ENCODE measurements at places on chromosomes 7 and 10.

GRCh38 chr10:132458586-132459300, 61.7 kb downstream of the PWWP2B start:
- peak; percentile 73 for DNase-seq

DNA sequence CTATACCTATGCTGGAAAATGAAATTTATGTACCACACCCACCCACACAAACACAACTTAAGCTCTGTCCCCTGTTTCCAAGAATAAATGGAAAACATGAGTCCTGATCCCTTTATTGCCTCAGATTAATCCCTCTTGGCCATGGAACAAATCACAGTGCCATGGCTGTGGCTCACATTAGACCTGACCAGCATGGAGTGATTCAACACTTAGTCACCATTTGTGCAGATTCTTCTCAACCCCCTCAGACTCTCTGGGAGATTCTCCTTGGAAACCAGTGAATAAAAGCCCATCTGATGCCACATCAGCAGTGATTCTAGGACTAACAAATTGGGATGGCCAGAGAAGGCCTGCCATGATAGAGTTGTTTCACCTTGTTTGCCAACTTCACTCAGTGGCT, 204.4 kb upstream of the TMEM72 start:
- no peak for DNase-seq

DNA sequence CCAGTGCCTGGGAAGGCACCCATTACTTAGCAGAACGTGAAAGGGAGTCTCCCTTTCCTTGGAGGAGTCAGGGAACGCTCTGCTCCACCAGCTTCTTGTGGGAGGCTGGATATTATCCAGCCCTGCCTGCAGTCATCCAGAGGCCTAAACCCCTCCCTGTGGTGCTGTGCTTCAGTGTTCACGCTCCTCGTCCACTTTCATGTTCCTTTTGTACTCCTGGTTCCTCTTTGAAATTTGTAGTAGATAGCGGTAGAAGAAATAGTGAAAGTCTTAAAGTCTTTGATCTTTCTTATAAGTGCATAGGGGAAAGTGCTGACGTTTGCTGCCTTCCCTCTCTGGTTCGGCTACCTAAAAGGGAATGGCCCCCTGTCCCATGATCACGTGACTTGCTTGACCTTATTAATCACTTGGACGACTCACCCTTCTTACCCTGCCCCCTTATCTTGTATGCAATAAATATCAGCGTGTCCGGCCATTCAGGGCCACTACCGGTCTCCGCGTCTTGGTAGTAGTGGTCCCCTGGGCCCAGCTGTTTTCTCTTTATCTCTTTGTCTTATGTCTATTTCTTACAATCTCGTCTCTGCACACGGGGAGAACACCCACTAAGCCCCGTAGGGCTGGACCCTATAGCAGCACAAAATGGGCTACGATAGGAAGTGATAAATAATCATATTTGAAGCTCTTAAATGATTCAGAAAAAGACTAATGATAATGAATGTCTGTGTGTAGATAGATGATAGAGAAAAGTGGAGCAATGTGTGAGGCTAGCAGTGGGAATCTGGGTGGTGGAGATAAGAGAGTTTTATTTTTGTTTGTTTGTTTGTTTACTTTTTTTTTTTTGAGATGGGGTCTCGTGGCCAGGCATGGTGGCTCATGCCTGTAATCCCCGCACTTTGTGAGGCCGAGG, 5.8 kb upstream of the ESYT2 start:
- no peak for DNase-seq

DNA sequence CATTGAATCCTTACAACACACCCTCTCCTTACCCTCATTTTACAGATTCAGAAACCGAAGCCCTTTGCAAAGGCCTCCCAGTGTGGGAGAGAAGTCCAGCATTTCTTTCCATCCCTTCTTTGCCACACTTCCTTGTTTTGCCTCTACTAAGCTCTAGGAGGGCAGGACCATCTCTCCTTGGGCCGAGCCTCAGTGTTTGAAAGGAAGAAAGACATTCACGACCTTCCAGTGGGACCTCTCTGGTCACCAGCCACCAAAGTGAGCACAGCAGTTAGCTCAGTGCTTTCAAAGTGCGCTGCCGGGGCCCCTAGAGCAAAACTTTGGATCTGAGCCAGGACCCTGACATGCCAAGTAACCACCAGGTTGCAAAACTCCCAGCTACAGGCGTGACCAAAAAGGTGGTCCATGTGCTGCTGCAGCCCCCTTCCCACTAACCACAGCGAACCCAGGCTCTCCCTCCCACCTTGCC, 12.4 kb downstream of the CTBP2 start:
- no peak for DNase-seq

DNA sequence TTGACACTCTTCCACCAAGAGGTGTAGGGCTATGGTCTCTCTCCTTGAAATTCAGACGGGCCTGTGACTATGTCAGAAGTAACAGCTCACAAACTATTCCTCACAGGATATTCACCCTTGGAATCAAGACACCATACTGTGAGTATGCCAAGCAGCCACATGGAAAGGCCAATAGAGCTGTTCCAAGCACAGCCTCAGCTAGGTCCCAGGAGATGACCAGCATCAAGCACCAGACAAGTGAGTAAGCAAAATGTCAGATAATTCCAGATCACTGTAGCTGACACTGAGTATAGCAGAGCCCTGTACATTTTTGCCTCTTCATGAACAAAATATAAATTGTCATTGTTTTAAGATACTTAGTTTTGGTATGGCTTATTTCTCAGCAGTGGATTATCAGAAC, 88.1 kb upstream of the KCND2 start:
- no peak for DNase-seq

DNA sequence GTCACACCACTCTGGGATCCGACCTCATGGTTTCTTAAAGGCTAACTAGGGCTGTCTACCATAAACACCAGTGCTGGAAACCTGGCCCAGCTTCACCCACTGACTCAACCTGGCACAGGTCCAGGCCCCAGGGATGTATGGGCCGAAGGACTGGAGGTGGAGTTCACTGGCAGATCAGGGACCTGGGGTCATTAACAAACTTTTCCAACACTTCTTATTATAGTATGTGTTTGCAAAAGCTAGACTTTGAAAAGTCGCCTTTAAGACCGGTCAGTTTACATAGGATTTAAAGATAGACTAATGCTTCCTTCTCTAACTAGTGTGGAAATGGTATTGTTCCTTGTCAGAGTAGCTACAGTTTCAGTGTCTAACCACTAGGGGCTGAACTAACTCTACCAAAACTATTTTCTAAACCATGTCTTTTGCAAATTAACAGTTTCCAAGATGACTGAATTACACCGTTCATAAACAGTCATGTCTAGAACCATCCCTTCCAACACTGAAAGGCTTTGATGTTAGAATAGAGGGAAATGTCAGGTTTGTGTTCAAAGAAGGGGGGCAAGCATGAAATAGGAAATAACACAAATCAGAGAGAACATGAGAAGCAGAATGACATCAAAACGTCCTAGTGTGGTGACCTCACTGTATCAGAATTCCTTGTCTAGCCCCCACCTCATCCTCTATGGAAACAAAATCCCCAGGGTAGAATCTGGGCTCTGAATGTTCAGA, 29.7 kb downstream of the STN1 start:
- no peak for DNase-seq

DNA sequence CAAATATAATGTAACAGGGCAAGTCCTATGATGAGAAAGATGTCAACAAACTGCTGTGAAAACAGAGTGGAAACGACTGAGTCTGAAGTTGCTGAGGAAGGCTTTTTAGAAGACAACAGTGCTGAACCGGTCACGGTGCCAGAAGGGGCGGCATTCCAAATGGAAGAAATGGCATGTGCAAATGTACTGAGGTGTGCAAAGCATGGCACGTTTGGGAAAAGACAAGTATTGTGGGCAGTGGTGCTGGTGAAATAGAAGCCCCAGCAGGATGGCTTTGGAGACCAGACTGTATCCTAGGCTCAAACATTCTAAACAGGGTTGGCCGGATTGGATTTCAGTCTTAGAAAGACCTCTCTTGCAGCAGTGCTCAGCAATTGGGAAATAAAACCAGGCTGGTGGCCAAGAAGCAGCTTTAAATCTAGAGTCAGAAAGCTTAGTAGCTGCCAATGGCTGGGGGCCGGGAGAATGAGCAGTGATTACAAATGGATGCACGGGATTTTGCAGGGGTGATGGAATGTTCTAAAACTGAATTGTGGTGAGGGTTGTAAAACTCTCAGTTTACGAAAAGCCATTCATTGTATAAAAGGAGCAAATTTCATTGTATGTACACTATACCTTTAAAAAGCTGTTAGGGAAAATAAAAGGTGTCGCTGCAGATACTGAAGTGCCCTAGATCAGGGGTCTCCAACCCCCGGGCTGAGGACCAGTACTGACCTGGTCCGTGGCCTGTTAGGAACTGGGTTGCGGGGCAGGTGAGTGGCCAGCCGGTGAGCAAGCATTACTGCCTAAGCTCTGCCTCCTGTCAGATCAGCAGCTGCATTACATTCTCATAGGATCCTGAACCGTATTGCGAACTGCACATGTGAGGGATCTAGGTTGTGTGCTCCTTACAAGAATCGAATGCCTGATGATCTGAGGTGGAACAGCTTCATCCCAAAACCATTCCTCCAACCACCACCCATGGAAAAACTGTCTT, 141.6 kb downstream of the HIBADH start:
- DNase-seq, result no peak

DNA sequence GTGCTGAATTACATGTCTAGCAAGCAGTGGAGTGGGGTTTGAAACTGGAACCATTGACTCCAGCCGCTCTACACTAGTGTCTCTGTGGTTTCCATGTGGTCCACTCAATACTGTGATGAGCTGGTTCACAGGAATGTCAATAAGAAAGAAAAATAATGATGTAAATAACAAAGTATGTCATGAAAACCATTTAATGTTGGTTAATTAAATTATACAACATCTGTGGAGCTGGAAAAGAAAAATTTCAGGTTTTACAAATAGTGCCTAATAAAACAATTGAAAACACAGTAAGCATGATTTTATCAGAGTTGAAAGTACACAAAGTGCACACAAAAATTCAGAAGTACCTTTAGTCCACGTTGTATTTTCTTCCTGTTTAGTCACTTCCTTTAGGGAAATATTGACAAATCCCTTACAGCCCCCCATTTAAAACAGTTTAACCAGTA, 28.7 kb upstream of the NAMPT start:
- DNase-seq, result no peak

GRCh38 chr10:97861924-97862323, 12.3 kb downstream of the GOLGA7B start:
- peak; percentile 20 for DNase-seq

- no peak for DNase-seq
Measured at GRCh38 chr7:35848725-35849124, 47.9 kb downstream of the SEPTIN7 start.

- DNase-seq, result peak; percentile 33
Measured at GRCh38 chr7:12094365-12094921, 116.7 kb upstream of the TMEM106B start.

GRCh38 chr10:57963546-57963945, 304.1 kb downstream of the IPMK start:
- DNase-seq, result no peak

- DNase-seq, result no peak
Measured at GRCh38 chr7:47186316-47186715, 395.6 kb downstream of the TNS3 start.

GRCh38 chr10:98268694-98269431, 869 bp upstream of the LOXL4 start:
- DNase-seq, result peak; percentile 47

DNA sequence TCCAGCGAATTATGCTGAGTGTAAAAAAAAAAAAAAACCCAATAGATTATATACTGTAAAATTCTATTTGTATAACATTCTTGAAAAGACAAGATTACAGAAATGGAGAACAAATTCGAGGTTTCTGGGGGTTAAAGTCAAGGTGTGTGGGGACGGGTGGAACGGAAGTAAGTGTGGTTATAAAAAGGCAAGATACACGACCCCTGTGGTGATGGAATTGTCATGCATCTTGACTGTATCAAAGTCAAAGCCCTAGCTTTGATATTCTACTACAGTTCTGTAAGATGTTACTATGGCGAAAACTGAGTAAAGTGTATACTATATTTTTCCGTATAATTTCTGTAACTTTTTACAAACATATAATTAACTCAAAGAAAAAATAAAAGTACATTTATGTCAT, 718.2 kb upstream of the PCDH15 start:
- DNase-seq, result no peak

DNA sequence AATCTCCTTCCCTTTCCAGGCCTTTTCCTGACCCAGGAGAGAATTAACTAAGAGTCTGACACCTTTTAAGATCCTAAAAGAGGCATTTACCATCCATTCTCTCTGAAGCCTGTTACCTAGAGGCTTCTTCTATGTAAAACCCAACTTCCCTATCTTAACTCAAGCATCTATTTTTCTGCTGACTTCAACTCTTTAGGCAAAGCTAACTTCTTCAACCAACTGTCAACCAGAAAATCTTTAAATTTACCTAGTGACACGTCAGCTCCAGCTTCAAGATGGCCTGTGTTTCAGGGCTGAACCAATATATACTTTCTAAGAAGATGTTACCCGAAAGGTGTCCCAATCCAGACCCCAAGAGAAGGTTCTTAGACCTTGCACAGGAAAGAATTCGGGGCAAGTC, 492.3 kb upstream of the AUTS2 start:
- no peak for DNase-seq

DNA sequence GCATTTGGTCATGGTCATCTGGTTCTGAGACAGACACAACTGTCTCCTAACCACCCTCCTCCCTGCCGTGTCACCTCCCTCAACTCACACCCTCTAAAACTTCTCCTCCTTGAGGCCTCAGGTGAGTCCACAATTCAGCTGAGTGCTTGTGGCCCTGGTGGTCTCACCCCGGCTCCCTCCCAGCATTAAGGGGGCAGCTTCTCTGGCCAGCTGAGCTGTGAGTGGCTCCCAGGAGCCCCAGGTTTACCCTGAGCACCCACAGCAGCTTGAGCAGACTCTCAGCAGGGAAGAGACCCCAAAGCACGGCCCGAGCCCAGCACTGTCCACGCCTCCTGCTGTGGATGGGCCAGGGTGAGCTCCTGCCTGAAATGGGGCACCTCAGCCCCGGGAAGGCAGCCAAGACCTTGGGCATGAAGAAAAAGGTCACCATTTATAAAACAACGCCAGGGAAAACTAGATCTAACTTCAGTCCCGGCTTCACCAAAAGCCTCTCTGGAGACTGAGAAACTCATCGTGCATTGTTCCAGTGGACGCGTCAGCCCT, 201.2 kb downstream of the TCERG1L start:
- DNase-seq, result no peak

GRCh38 chr10:30985512-30985911, 46.2 kb downstream of the ZNF438 start:
- no peak for DNase-seq

GRCh38 chr7:17806631-17807030, 133.7 kb downstream of the SNX13 start:
- no peak for DNase-seq

DNA sequence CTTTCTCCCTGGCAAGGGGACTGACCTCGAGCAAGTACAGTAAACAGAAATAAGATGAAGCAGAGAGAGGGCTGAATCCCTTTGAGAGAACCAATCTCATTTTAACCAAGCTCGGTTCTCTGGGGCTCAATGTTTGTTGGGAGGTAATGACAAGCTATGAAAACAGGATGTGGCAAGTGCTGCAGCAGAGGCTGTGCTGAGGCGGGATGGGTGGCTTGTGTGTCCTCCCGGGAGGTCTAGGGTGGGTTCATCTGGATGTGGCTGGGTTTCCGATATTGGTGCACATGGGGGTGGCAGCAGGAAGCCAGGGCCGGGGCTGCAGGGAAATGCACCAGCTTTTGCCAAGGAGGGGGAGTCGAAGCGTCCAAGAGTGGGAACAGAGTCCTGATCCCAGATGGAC, 84.5 kb downstream of the AOAH start:
- DNase-seq, result no peak

GRCh38 chr7:144854839-144855424, 19.1 kb upstream of the TPK1 start:
- DNase-seq, result peak; percentile 64

GRCh38 chr7:73593207-73594045, 15.0 kb upstream of the TBL2 start:
- no peak for DNase-seq

- DNase-seq, result no peak
Measured at GRCh38 chr7:77757589-77757988, 40.6 kb downstream of the TMEM60 start.

All from neural progenitor cell (in vitro differentiated cells).